ENCODE measurements at places on chromosomes 11 and 22.

- no peak for DNase-seq
Measured at GRCh38 chr22:29106839-29107238, 34.0 kb downstream of the KREMEN1 start.

DNA sequence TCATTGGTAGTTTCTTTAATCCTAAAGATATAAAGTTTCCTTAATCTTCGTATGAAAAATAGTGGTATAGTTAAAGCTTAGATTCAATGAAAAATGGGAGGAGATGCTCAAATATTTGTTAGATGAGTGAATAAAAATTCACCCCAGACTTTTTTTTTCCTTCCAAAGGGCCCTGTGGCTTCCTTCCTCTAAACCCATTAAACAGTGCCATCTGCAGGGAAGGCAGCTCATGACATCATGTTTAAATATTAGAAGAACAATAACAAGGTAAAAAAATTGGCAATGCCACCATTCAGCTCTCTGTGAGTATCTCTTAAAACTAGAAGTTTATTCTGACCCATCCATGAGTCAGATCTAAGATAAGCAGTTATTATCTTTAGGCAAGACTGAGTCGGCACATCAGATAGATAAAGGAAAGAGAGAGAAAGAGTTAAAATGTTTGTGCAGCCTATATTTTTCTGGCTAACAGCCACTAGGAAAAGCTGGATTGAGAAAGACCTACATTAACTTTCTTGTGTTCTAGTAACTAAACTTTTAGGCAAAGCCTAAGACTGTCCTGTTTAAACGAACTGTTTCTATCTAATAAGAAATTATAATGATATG is 19.1 kb upstream of the OOSP1 start:
- DNase-seq, result peak; percentile 53

DNA sequence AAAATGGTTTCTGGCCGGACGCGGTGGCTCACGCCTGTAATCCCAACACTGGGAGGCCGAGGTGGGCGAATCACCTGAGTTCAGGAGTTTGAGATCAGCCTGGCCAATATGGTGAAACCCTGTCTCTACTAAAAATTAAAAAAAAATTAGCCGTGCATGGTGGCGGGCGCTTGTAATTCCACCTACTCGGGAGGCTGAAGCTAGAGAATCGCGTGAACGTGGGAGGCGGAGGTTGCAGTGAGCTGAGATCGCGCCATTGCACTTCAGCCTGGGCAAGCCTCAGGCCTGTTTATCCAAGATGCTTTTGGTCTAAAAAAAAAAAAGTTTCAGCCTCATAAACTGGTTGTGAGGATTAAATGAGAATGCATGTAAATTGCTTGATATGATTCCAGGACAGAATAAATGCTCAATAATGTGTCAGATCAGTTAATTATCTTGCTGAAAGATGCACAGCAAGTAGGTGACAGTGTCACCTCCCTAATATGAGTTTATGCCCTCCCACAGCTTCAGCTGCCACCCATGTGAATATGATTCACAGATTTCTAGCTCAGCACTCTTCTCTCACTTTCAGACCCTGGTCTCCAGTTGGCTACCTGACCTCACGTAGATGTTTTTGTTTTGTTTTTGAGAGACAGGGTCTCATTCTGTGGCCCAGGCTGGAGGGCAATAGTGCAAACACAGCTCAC is 1.1 kb upstream of the ALG8 start:
- no peak for DNase-seq

- peak; percentile 54 for DNase-seq
Measured at GRCh38 chr11:59206635-59207034, 6.1 kb downstream of the MPEG1 start.

- DNase-seq, result no peak
Measured at GRCh38 chr11:10386361-10386760, 68.7 kb upstream of the AMPD3 start.

DNA sequence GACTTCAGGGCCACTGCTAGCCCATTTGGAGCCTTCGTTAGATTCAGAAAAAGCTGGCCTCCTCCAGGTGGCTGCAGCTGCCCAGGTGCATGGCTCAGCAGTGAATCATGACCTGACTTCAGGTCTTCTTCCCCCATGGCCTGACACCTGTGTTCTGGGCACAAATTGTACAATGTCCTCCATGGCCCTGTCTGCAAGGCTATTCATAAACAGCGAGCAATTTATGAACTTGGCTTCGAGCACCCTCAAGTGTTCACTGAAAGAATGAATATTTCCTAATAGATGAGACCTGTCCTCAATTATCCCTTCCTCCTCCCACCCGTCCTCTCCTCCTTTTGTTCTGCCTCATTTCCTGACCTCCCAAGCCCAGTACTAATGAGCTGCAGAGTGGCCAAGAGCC is 12.2 kb upstream of the VPS37C start:
- peak; percentile 63 for DNase-seq

All from AG20443 (cell line).